ENCODE measurements at places on chromosomes 11 and 22. TPM values are rescaled to one million over a fixed set of nuclear protein-coding genes. Genes with fewer than 3 reads are reported as not detected.

The APOL6 gene
- 4.4 TPM for total RNA-seq

The UCP3 gene
- 0.16 TPM for total RNA-seq

The CATSPERZ gene
- total RNA-seq = not detected

The TLCD5 gene
- total RNA-seq = 9.1 TPM

The OR2AG1 gene
- total RNA-seq = not detected

The DRAP1 gene
- total RNA-seq = 182 TPM

The OR52I1 gene
- not detected for total RNA-seq

The JAML gene
- total RNA-seq = not detected

The GDPD4 gene
- not detected for total RNA-seq

The GAL3ST3 gene
- 45.1 TPM for total RNA-seq

The ACRV1 gene
- not detected for total RNA-seq

The C11orf16 gene
- total RNA-seq = not detected

The INS gene
- not detected for total RNA-seq

The KDELR3 gene
- 64.2 TPM for total RNA-seq

The LRRN4CL gene
- total RNA-seq = 0.38 TPM

The ADM2 gene
- 5.9 TPM for total RNA-seq

The PDE3B gene
- 3.3 TPM for total RNA-seq

The SMCO4 gene
- 13.7 TPM for total RNA-seq

The PATE2 gene
- total RNA-seq = not detected

The SPTBN2 gene
- total RNA-seq = 63.4 TPM

The TRPM5 gene
- not detected for total RNA-seq

The ZMAT5 gene
- total RNA-seq = 27.7 TPM

The SYT12 gene
- 1.9 TPM for total RNA-seq

The CNTN5 gene
- total RNA-seq = 0.16 TPM

The PRDM11 gene
- total RNA-seq = 5.1 TPM

The GLYATL1B gene
- not detected for total RNA-seq

The SPON1 gene
- 3.5 TPM for total RNA-seq

The KLHL35 gene
- total RNA-seq = 4.6 TPM

The FAM168A gene
- total RNA-seq = 33.8 TPM

The SYCE3 gene
- not detected for total RNA-seq

The TMA7B gene
- total RNA-seq = not detected

The OR52E1 gene
- total RNA-seq = not detected
